IPS DF 19.7 (cell line): ENCODE measurements at places on chromosomes 5 and 9.

- no peak for DNase-seq
Measured at GRCh38 chr5:136285096-136285855, 80.1 kb downstream of the TRPC7 start.

DNA sequence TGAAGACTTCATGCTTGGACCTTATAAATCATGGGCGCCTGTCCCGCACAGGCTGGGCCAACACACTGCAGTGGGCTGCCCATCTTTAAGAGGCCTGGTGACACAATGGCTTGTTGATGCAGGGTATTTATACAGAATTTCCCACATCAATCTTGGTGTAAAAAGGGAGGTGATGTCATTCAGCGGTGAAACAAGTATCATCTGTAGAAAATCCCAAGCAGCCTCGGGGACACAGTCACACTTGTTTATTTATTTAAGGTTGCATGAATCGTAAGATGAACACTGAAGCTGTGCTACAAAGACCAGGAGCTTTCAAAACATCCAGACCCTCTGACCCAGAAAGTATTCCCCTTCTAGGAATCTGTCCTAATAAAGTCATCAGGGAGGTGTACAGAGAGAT, 40.5 kb downstream of the SMIM23 start:
- DNase-seq, result no peak

DNA sequence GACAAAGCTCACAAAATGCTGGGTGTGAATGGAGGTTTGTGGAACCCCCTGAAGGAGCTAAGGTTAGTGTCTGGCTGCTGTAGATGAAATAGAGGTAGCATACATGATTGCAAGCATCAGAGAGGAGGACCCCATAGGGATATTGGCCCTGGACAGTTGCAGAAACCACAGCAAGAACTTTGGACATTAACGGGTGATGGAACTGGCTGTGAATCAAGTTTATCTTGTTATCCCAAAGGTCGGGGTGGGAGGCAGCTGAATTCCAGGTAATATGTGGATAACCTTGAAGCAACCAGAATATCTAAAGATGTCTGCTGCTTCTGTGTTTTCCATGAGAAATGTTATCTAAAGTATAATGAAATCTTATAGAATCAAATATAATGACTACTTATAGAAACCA, 447.7 kb downstream of the ZSWIM6 start:
- no peak for DNase-seq

- peak; percentile 52 for DNase-seq
Measured at GRCh38 chr5:103393101-103393754, 134.7 kb downstream of the MACIR start.

DNA sequence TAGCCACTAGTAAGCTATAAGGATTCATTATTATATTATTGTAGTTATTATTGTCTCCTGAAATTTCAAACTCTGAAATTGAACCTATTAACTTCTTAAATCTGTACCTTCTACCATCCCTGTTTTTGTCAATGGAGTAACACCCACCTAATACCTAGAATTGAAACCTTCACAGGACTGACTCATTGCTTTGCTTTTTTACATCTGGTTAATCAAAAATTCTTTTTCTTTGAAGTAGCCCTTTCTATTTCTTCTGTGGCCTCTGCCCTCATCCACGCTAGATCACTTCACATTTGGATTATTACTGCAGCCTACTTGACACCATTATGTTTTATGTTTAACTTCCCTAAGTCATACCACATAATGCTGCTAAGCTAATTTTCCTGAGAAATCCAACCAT, 35.6 kb downstream of the RBM27 start:
- DNase-seq, result no peak

DNA sequence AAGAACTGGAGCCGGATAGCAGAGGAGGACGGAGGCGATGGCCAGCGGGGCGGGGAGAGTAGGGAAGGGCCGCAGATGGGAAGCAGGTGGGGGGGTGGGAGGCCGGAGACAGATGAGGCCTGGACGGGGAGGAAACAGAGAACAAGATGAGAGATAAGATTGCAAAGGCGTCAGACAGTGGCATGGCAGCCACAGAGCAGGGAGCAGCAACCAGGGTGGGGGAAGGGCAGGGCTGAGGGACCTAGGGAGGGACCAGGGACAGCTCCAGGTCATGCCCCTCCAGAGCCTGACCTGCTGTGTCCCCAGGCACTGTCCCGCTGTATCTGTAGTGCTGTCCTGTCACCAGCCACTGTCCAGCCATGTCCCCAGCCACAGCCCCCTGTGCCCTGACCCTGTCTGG, 49.6 kb upstream of the LMX1B start:
- DNase-seq, result no peak

- DNase-seq, result no peak
Measured at GRCh38 chr9:135289081-135289491, 190.5 kb upstream of the PPP1R26 start.

DNA sequence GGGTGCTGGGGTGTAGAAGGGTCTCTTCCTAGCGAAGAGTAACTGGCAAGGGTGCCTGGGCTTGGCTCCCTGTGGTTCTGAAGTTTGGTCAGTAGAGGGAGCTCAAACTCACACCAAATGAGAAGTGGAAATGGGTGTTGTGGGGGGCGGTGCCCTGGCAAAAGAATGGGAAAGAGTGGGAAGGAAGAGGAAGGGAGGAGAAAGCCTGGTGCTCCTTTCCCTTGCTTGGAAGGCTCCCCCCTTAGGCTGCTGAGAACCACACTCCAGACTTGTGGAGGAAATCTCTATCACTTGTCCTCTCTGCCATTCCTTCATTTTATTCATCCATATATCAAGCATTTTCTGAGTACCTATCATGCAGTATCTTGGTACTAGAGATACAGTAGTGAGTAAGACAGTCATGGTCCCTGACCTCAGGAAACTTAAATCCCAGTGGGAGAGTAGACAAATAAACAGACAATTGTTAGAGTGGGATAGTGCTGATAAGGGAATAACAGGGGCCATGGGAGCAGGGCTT, 13.0 kb downstream of the SLC4A9 start:
- peak; percentile 75 for DNase-seq

DNA sequence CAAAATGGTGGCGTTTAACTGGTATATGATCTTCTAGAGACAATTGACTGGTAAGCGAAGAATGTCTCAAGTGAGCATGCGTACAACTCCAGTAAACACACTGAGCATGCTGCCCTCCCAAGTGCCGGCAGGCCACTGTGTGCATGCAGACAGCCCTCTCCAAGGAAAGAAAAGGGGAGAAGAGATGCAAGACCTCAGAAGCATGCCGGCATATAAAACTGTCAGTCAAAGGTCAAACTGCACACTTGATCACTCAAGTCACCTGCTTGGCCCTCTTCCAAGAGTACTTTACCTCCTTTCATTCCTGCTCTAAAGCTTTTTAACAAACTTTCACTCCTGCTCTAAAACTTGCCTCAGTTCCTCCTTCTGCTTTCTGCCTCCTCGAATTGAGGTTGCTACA, 910.2 kb downstream of the TAF11L14 start:
- DNase-seq, result no peak

DNA sequence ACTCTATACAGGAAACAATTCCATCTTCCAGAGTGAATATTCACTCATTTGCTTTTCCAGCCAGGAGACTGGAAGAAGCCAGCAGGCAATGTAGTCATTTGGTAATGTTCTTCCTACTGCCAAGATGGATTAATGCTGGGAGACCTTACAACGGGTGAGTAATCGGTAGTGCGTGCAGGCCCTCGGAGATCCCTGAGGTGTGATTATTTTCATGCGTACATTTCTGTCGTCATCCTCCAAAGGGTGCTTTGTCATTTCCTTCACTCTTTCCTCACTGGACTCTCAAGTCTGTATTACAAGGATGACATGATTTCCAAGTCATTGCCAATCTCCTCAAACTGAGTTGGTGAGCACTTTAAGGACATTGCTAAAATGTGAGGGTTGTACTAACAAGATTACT, 263.5 kb downstream of the CWC27 start:
- no peak for DNase-seq

DNA sequence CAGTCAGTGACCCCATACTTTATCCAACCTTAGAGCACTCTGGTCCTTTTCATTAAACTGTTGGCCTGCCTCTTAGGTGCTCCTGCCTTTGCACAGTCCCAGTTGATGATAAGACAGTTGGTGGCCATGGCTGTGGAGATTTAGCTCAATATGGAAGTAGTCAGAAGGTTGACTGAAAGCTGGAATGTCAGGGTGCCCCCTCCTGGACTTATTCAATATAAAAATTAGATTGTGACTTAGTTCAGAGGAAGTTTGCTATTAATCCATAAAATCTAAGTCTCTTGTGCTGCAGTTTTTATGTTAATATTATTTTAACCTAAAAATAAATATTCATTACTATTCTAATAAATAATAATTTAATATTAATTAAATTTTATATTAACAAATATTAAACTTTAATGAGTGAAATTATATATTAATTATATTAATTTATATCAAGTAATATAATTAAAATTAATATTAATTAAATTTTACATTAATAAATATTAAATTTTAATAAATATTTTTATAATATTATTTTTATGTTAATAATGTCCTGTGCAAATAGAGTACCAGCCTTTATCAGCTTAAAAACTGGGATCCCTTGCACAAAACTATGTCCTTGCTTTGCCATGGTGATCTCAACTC, 77.7 kb upstream of the ADAMTSL1 start:
- DNase-seq, result no peak
